Activated T-helper 1 cell treated with anti-CD3 and anti-CD28 coated beads, Interleukin-2, amount 50 U/mL, for 16 hours (primary cell): ENCODE measurements at places on chromosomes 2 and 18.

- DNase-seq: no peak
Measured at GRCh38 chr2:207317378-207317984, 151.7 kb upstream of the KLF7 start.

- no peak for DNase-seq
Measured at GRCh38 chr18:35377875-35378573, 887 bp upstream of the ZNF396 start.

DNA sequence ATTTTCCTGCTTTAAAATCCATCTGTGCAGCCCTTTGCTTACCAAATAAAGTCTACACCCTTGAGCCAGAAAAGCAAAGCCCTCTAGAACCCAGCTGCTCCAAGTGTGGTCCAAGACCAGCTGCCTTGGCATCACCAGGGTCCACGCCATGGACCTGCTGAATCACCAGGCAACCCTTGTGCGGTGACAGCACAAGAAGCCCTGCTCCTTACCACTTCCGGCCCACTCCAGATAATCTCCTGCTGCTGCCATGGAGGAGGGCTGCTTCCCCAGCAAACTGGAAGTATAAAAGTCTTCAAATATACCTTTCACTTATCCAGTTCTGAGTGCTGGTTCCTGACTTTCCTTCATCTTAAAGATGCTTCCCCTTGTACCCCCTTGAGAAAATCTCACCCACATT, 106.0 kb upstream of the PKDCC start:
- DNase-seq: no peak

DNA sequence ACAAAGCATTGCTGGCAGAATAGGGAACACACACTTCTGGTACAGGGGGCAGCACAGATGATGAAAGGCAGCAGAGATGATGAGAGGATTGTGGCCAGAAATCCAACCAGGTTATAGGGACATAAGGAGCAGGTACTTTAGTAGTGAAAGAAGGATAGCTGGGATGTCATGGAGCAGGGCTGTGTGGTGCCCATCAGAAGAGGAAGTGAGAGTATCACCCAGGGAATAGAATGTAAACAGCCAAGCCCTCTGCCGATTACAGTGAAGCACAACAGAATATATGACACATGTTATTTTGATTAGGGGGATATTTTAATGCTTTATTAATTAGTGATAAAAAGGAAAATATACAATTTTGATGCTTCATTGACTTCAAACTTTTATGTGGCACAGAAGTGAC, 883.4 kb upstream of the CDH2 start:
- DNase-seq: no peak

DNA sequence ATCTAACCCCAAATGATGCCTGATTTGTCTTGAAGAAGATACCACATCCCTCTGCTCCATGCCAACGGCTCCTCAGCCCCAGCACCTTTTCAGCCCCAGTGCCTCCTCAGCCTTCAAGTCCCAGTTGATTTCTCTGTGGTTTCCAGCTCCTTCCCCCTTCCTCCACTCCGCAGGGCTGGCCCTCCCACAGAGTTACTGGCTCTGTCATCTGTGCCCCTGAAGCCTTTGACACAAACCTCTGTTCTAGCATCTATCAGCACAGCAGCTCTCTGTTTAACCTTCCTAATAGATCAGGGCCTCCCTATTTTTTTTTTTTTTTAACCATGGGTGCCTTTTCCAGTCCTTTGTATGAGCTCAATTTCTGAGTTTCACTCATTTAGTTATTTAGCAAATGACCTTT, 201.3 kb upstream of the CXCR4 start:
- DNase-seq: no peak

- DNase-seq: no peak
Measured at GRCh38 chr18:23635283-23636070, 27.2 kb downstream of the ANKRD29 start.

- no peak for DNase-seq
Measured at GRCh38 chr2:203675086-203675485, 31.4 kb upstream of the CD28 start.

- DNase-seq: no peak
Measured at GRCh38 chr2:45256173-45256866, 247.1 kb upstream of the SIX2 start.

GRCh38 chr2:142803158-142803557, 74.3 kb upstream of the KYNU start:
- DNase-seq: no peak

- DNase-seq: no peak
Measured at GRCh38 chr2:37268111-37268510, 36.7 kb downstream of the NDUFAF7 start.

- no peak for DNase-seq
Measured at GRCh38 chr2:135072125-135072997, 20.3 kb downstream of the RAB3GAP1 start.

- DNase-seq: no peak
Measured at GRCh38 chr2:189698020-189698887, 23.8 kb downstream of the ANKAR start.

DNA sequence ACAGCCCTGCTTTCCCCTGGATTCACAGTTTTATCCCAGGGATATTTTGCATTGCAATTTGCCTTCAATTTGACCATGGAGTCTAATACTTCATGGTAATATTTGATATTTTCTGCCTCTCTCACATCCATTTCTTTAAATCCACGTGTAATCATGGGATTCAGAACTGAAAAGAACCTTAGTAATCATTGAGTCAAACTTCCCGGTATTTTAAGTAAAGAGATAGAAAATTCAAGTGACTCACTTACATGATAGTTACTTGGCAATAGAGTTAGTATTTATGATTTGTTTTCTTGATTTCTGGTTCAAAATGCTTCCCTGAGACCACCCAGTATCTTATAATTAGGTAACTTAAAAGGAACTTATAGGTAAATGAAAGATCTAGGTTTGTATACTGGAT, 33.7 kb upstream of the CDC42EP3 start:
- DNase-seq: no peak

DNA sequence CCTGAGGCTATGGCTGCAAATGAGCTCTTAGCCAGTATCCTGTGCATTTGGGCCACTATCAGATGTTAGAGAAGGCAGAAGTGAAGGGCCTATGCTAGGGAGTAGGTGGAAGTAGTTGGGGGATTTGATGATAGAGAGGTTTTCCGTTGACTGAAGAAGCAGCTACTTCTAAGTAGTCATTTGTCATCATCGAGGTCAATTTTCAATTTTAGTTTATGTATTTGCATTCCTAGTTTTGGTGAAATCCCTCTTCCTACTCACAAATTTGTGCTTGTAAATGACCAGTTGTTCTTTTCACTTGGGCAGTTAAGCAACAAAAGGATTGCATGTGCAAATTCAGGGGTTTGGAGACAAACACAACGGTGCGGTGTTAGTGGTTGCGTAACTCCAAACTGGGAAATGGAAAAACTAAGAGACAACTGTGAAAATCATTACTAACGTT, 48.5 kb upstream of the PELI1 start:
- DNase-seq: no peak

GRCh38 chr2:150075831-150076230, 411.6 kb downstream of the RND3 start:
- no peak for DNase-seq

DNA sequence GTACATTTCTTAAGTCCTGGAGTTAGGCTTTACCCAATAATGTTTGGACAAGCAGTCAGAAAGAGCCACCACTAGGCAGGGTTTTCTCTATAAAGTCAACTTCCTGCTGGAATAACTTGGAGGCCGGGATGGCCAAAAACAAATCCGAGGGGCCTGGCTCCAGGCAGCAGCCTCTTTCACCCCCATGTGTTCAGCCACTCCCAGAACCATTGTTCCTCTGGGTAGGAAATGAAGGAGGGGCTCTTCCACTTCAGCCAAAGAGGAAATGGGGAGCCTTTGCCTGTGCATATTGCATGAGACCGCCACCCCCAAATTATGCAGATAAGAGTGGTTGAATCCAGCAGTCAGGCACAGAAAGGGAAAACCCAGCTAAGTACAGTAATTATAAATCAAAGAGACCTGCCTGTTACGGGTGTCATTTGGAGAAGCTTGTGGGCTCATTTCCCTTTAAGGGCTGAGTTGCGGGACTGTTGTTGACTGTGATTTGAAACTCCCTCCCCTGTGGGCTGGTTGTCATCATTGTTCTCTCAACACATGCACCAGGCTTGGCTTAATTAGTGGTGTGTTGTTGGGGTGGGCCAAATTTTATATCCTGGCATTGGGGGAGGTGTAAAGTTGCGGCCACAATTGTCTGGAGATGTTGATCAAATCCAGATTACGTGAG, 212.8 kb upstream of the SOX11 start:
- DNase-seq: no peak

DNA sequence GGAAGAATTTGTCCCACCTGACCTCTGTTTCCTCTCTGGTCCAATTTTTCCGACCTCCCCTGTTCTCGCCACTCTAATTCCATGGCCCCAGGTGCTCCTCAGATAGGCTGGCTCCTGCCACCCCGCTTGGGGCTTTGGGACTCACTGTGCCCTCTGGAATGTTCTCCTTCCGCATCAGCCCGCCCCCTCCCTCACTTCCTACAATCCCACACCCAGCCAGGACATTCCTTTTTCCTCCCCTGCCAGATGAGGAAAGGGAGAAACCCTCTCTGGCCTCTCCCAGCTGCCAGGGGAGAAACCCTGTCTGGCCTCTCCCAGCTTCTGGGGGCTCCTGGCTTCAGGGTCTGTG, 3.1 kb upstream of the OR6B2 start:
- no peak for DNase-seq

- no peak for DNase-seq
Measured at GRCh38 chr2:138365581-138365980, 136.0 kb upstream of the SPOPL start.

DNA sequence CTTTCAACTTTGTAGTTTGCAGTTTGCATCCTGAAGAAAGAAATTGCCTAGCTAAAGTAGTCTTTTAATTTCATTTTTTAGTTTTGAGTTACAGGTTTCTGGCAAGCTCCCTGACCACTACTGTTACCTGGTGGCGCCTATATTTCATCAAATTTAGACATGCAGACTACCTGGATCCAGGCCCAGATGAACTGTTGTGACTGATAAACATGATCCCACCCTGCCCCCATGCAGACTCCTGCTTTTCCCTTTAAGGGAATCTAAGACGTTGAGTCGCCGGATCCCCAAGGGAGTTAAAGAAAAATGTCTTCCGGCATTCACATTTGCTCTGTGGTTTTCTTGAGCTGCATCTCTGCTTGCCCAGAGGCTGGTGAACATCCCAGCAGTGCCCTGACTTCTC, 22.2 kb downstream of the METAP1D start:
- no peak for DNase-seq

DNA sequence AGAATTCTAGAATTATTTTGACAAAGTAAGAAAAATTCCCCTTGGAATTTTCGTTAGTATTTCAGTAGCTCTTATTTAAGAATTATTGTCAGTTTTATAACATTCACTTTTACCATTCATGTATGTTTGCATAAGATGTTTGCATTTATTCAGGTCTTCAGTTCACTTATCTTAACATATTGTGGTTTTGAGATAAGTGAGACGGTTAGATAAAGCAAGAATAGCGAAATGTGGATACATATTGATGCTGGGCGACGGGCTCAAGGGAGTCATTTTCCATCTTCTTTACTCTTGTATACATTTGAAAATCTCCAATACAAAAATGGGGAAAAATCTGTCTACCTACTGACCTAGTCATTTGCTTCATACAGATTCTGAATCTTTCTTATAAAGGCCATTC, 156.7 kb upstream of the HDAC4 start:
- DNase-seq: no peak
